Left renal cortex interstitium (tissue), 4 donors: ENCODE measurements at places on chromosomes 4 and X. TPM values are rescaled to one million over a fixed set of nuclear protein-coding genes. Genes with fewer than 3 reads are reported as not detected.

DNA sequence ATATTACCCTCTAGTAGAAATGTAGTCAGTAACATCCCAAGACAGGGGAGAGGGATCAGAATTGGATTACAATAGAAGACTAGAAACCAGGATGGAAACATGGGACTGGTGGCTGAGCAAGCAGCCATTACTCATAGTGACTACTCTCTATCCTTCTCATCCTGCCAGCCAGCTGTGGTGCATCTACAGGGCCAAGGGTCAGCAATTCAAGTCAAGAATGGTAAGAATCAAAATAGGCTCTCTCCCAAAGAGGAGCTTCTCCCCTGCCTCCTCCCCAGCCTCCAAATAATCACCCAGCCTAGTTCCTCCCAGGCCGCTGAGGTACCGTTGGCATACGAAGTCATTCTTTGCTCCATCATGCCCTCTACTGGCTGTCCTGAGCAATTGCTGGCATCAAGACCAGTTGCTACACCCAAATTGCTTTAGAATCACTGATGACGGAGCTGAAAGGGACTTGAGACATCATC, 19.4 kb downstream of the AWAT2 start:
- DNase-seq, result no peak

GRCh38 chr4:106473515-106473914, 104.9 kb upstream of the GIMD1 start:
- DNase-seq, result no peak

- no peak for DNase-seq
Measured at GRCh38 chr4:69999420-69999819, 3.7 kb downstream of the STATH start.

DNA sequence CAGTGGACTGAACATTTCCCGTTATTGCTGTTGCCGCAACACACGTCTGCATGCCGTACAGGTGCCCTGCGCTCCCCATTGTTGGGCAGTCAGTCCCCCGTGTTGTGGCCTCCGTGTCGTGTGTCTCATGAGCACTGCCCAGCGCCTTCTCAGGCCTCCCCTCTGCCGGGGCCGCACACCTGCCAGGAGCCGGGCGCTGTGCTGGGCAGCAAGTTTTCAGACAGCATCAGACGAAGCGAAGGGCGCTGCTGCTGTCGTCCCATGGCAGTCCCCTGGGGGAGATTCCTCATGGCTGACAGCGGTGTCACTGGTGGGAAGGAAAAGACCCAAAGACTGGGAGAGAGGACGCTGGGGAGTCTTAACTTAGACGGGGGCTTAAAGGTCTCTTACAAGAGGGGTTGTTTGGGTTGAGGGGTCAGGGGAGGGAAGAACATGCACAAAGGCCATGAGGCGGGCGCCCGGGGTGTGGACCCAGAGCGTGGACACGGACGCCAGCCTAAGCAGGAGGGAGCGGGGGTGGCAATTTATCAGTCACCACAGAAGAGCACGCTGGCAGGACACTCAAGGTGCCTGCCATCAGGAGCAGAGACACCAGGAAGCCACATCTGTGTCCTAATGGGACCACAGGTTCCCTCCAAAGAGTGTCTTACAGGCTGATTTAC, 47.3 kb downstream of the RGS12 start:
- DNase-seq, result no peak

DNA sequence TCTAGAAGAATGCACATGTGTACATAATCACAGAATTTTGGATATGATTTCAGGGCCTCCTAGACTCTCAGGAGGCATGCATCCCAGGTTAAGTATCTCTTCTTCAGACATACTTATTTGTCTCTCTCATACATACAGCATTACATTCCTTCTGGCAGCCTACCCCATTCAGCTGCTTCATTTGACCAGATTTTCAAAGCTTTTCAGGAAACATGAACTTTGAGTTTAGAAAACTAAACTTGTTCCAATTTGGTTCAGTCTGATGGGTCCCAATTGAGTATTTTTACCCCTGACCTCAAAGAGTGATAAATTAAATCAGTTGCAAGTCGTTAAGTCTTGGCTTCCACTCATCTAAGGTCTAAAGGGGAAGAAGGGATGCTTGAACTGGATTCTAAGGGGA, 330.9 kb downstream of the ARHGAP24 start:
- DNase-seq, result no peak

GRCh38 chr4:154422152-154422551, 69.4 kb downstream of the DCHS2 start:
- no peak for DNase-seq

- DNase-seq, result no peak
Measured at GRCh38 chr4:123788577-123788976, 392.0 kb downstream of the SPRY1 start.

DNA sequence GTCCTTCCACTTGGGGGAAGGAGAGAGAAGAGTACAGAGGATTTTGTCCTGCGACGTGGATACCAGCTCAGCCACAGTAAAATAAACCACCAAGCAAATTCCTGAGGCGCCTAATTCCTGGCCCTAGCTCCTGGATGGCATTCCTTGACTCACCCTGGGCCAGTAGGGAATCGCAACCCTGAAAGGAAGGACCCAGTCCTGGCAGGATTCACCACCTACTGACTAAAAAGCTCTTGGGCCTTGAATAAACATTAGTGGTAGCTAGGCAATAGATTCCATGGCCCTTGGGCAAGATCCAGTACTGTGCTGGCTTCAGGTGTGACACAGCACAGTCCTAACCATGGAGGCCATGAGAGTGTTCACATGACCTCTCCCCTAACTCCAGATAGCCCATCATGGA, 45.6 kb downstream of the GABRA3 start:
- DNase-seq, result no peak

- DNase-seq, result no peak
Measured at GRCh38 chr4:80069837-80070731, 2.9 kb downstream of the ANTXR2 start.

DNA sequence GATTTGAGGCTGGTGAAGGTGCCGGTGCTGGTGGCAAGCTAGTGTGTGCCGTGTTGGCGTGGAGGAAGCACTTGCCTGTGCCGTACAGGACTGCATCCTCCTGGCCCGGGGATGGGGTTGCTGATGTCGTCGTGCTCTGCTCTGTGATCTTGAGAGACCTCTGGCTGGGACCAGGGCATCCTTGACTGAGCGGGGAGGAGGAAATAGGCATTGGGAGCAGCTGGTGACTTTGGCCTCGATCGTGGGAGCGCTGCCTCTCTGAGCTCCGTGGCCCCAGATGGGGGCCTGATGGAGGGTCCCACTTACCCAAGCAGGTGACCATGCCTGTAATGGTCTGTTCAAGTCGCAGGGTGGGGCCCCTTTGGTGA, 31.5 kb upstream of the CLCN4 start:
- DNase-seq, result no peak

GRCh38 chr4:141331534-141332358, 111.1 kb downstream of the ZNF330 start:
- no peak for DNase-seq

- no peak for DNase-seq
Measured at GRCh38 chr4:120977435-120977997, 55.0 kb upstream of the PRDM5 start.

GRCh38 chr4:142959173-142959572, 113.1 kb upstream of the INPP4B start:
- no peak for DNase-seq

- no peak for DNase-seq
Measured at GRCh38 chr4:160675550-160675949, 1488.2 kb downstream of the FSTL5 start.

DNA sequence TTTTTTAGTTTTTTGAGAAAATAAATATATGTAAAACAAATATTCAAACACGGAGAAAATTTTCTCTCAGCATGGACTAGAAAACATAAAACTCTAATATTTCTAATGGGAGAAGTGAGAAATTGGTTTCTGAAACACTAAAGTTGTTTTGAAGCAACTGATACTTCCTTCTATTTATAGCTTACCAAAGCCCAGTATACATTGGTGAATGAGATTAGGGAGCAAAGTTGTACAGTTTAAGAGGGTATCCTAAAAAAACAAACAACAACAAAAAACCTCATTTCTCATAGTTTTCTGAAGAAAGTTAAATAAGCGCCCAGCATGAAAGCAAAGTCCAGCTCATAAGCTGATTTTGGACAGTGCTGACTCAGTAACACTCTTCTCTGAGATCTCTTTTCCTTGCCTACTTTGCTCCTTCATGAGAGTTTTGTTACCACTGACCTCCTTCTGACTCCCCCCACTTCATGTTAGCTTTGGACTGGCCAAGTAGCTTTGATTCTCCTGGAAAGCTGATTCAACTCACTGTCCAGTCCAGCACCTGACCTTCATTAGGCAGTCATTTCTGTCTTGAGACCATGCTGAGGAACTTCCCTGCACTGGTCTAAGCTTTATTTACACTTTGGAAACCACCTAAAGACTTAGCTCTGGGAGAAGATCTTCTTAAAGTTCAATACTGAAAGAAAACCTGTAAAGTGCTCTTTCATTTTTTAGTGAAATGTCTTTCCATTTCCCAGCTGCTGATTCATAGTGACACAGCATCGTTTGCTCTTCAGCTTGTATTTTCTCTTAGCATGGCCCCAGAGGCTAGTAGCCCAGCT, 21.8 kb upstream of the P2RY10 start:
- DNase-seq, result no peak

GRCh38 chr4:2862528-2862927, 18.9 kb downstream of the ADD1 start:
- no peak for DNase-seq

DNA sequence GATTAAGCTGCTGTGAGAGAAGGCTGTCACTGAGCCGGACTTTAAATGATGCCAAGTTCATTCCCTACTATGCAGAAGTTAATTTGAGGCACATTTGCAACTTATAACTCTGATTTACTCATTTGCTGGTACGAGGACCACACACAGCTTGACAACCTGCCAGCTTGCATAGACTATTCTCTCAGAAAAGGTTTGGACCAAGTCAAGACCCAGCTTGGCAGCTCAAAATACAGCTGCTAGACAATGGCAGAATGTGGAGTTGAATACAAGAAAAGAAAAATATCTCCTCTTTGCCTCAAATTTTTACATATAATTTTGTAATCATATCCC, 338.9 kb downstream of the DHX15 start:
- no peak for DNase-seq

- DNase-seq, result no peak
Measured at GRCh38 chrX:40761762-40762161, 26.4 kb upstream of the MED14 start.

GRCh38 chr4:111128327-111128726, 505.4 kb upstream of the PITX2 start:
- no peak for DNase-seq

Gene RWDD4
- polyA plus RNA-seq, result 38.3 TPM

Gene OPRPN
- not detected for polyA plus RNA-seq

Gene AKAP14
- polyA plus RNA-seq, result 0.34 TPM

Gene PRRG3
- 7.2 TPM for polyA plus RNA-seq

Gene FLNA
- polyA plus RNA-seq, result 484 TPM

Gene ANXA5
- polyA plus RNA-seq, result 457 TPM

Gene TRIM60
- not detected for polyA plus RNA-seq
